Endothelial cell of umbilical vein (primary cell): ENCODE measurements at places on chromosomes 5 and 9. TPM values are rescaled to one million over a fixed set of nuclear protein-coding genes. Genes with fewer than 3 reads are reported as not detected.
A peak's percentile ranks its signal among the peaks of the same experiment; 100 is the strongest.

DNA sequence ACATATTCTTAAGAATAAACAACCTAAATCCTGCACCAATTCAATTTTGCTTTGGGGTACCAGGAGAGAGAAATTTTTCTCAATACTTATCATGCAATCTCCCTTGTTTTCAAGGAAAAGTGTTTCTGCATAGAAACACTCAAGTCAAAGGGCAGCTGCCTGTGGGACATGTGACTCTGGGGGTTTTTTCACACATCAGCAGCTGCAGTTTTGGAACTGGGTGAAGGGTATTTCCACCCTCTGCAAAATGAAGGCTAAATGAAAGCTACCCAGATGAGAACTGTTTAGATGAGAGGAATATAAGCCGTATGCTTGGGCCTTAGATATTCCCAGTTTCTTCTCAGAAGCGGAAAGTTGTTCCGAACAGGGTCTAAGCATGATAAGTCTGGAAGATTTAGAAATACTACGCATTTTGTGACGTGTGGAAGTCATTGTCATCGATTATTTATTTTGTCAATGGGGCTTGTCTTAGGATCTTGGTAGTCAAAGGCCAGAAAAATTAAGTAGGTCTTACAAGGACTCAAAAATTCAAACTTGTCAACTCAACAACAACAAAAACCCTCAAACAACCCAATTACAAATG, 64.3 kb upstream of the BOD1 start:
- DNase-seq: no peak
- H3K36me3 ChIP-seq: no peaks in the 10 kb centered on the region

- H3K4me1 ChIP-seq: no peaks in the 10 kb centered on the region
- H3K27me3 ChIP-seq: no peaks in the 10 kb centered on the region
- no peak overlapping the region for H3K27ac ChIP-seq
- H3K4me3 ChIP-seq: no peak overlapping the region
Measured at GRCh38 chr5:15522187-15522520, 22.2 kb downstream of the FBXL7 start.

DNA sequence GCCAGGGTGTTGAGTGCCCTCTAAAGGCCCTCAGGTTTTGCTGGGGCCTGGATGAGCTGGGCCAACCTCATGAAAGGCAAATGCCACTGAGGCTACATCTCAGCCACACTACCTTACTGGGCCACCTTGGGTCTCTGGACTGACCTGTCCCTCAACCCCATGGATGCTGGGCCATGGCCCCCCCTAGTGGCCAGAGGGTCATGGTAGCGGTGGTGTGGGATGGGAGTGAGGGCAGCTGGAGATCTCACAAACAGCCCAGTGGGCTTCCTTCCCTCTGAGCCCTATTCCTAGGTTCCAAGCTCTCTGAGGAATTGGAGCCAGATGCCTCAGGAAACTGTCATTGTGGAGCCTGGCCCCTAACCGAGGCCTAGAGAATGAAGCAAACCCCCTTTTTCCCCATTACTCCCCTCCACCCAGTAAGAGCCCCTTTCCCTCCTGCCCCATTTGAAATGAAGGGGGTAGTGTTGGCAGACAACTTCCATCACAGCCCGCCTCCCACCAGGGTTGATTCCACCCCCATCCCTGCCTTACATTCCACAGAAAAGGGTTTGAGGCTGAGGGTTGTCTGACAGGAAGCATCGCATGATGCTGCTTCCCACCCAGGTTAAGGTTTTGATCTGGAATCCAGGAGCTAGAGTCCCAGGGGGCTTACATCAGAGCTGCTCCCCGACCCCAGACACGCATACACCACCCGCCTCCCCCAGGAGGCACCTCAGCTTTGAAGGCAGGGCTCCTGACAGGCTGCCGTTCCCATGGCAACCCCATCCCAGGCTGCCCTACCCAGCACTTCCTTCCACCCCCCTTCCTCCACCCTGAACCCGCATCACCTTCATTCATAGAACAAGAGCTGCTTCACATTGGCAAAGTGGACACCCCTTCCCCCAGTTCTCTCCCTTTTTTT, 63.9 kb downstream of the PCDH1 start:
- H3K36me3 ChIP-seq: no peaks in the 10 kb centered on the region
- H3K4me1 ChIP-seq: peaks cover 22% of the 10 kb centered on the region
- H3K4me3 ChIP-seq: no peak overlapping the region
- no peak overlapping the region for H3K27ac ChIP-seq
- no peaks in the 10 kb centered on the region for H3K27me3 ChIP-seq
- peak; percentile 39 for DNase-seq

DNA sequence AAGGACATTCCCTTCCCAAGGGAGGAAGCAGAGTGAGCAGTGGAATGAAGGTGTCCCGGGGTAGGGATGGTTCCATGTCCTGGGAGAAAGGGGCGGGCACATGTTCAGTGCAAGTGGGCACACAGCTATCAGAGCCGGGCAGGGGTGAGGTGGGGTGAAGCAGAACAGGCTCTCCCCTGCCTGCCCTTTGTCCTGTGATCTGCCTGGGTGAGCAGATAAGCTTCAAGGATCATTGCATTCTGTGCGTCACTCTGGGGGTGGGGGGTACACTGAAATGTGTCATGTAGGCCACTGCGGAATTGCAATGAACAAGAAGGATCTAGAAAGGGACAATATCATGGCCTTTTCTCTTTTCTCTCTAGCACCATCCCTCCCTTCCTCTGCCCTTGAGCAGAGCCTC, 61.7 kb upstream of the SHB start:
- H3K4me1 ChIP-seq: no peaks in the 10 kb centered on the region
- H3K27ac ChIP-seq: no peak overlapping the region
- peaks cover 9% of the 10 kb centered on the region for H3K27me3 ChIP-seq
- no peak for DNase-seq

GRCh38 chr9:124108216-124108615, 96.6 kb downstream of the LHX2 start:
- no peak overlapping the region for H3K4me3 ChIP-seq
- no peaks in the 10 kb centered on the region for H3K27me3 ChIP-seq
- no peaks in the 10 kb centered on the region for H3K36me3 ChIP-seq

DNA sequence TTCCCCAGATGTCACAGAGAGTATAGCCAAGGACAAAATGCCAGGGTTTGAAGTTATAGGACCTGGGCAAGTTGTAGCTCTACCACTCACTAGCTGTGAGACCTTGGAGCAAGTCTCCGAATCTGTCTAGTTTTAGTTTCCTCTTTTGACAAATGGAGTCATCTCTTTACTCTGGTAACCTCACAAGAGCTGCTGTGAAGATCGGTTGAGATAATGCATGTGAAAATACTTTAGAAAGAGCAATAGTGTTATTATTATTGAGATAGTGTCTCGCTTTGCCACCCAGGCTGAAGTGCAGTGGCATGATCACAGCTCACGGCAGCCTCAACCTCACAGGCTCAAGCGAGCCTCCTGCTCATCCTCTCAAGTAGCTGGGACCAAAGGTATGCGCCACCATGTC, 117.9 kb upstream of the NR5A1 start:
- DNase-seq: no peak
- H3K36me3 ChIP-seq: no peaks in the 10 kb centered on the region
- no peak overlapping the region for H3K27ac ChIP-seq
- H3K4me3 ChIP-seq: no peak overlapping the region
- H3K4me1 ChIP-seq: no peaks in the 10 kb centered on the region

- no peaks in the 10 kb centered on the region for H3K4me1 ChIP-seq
- DNase-seq: no peak
- H3K27me3 ChIP-seq: no peaks in the 10 kb centered on the region
- no peaks in the 10 kb centered on the region for H3K36me3 ChIP-seq
- no peak overlapping the region for H3K27ac ChIP-seq
Measured at GRCh38 chr5:61177716-61178115, 15.4 kb upstream of the SMIM15 start.

DNA sequence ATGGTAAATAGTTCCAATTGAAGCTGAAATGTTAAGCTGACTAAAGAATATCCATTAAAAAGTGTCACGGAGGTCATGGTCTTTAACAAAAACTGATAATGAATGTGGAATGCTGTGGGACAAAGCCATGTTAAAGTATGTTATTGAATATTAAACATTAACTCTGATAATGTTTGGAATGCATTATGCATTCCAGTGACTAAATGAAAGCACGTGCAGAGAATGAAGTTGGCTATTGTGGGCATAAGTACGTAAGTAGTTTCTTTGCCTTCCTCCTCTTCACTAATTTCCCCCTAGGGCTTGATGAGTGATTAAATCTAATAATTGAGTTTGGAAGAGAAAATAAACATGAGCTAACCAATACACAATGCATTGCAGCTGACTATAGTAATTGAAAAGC, 640.4 kb upstream of the CDH10 start:
- no peaks in the 10 kb centered on the region for H3K27me3 ChIP-seq
- H3K4me1 ChIP-seq: no peaks in the 10 kb centered on the region
- no peak for DNase-seq
- H3K27ac ChIP-seq: no peak overlapping the region
- no peaks in the 10 kb centered on the region for H3K36me3 ChIP-seq
- H3K4me3 ChIP-seq: no peak overlapping the region

- H3K27ac ChIP-seq: no peak overlapping the region
- H3K4me3 ChIP-seq: no peak overlapping the region
- no peak for DNase-seq
Measured at GRCh38 chr9:76351006-76351405, 43.2 kb downstream of the RFK start.

GRCh38 chr5:61198606-61199005, 36.3 kb upstream of the SMIM15 start:
- DNase-seq: no peak
- H3K4me1 ChIP-seq: no peaks in the 10 kb centered on the region
- H3K36me3 ChIP-seq: no peaks in the 10 kb centered on the region
- no peak overlapping the region for H3K27ac ChIP-seq

DNA sequence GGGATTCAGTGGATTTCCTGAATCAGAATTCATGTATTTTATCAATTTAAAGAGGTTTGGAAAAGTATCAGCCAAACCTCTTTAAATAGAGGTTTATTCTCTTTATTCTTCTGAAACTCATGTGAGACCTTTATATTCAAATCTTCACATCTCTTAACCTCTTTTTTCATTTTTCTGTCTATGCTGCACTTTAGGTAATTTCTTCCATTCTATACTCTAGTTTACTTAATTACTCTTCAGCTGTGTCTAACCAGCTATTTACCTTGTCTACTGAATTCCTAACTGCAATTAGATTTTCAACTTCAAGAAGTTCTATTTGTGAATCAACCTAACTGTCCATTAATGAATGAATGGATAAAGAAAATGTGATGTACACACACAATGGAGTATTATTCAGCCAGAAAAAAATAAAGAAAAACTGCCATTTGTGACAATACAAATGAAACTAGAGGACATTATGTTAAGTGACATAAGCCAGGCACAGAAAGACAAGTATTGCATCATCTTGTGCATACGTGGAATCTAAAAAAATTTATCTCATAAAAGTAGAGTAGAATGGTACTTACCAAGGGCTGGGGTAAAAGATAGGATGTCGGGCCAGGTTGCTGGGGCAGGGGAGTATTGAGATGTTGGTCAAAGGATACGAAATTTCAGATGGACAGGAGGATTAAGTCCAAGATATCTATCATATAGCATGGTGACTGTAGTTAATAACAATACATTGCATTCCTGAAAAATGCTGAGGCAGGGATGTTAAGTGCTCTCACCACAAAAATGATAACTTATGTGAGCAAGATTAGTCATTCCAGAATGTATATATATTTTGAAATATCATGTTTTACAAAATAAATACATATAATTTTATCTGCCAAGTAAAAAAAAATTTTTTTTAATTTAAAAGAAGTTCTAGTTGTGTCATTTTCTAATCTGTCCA, 129.5 kb upstream of the LRRTM2 start:
- no peak overlapping the region for H3K4me3 ChIP-seq
- no peak for DNase-seq
- H3K27ac ChIP-seq: no peak overlapping the region
- H3K27me3 ChIP-seq: no peaks in the 10 kb centered on the region

- H3K27ac ChIP-seq: no peak overlapping the region
- H3K4me3 ChIP-seq: no peak overlapping the region
- DNase-seq: no peak
- no peaks in the 10 kb centered on the region for H3K36me3 ChIP-seq
- no peaks in the 10 kb centered on the region for H3K27me3 ChIP-seq
Measured at GRCh38 chr5:81417052-81417451, 23.1 kb upstream of the ACOT12 start.

GRCh38 chr5:64417390-64417789, 88.4 kb upstream of the RGS7BP start:
- H3K36me3 ChIP-seq: no peaks in the 10 kb centered on the region
- H3K4me1 ChIP-seq: no peaks in the 10 kb centered on the region
- no peak overlapping the region for H3K4me3 ChIP-seq
- no peak for DNase-seq

SLC22A4 gene
- 4.9 and 5.4 TPM in 2 replicates for total RNA-seq

CDH6 gene
- 0.35 TPM in 1 of 2 replicates, not detected in the other for total RNA-seq

ZNF883 gene
- total RNA-seq: not detected in 2 replicates

PAEP gene
- not detected in 2 replicates for total RNA-seq

HEMGN gene
- not detected in 2 replicates for total RNA-seq
